ENCODE measurements at places on chromosomes 11 and 22. TPM values are rescaled to one million over a fixed set of nuclear protein-coding genes. Genes with fewer than 3 reads are reported as not detected.

CDC45 gene
- total RNA-seq, result 1.0 TPM

- no peaks in the 10 kb centered on the region for H3K4me1 ChIP-seq
- H3K27ac ChIP-seq, result no peak overlapping the region
- no peak overlapping the region for H3K4me3 ChIP-seq
- DNase-seq, result no peak
Measured at GRCh38 chr11:75463106-75463774, 30.2 kb upstream of the KLHL35 start.

DNA sequence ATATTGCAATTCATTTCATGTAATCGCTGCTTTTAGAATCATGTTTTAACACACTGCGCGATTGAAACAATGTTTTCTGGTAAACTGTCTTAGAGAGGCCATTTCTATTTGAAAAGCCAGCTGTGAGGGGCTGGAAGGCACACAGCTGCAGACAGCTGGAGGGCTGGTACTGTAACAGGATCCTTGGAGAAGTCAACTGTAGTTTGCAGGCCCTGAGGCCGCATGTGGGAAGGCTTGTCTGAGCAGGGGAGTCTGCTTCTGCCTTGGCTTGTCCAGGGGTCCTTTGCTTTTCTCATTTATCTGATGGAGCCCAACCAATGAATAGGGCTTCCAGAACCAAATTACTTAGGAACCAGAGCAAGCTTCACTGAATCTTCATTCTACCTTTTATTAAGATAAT lies 313.5 kb downstream of the BLID start:
- H3K4me1 ChIP-seq, result peaks cover 2% of the 10 kb centered on the region
- H3K27ac ChIP-seq, result no peak overlapping the region
- H3K36me3 ChIP-seq, result no peaks in the 10 kb centered on the region
- H3K4me3 ChIP-seq, result no peak overlapping the region
- H3K27me3 ChIP-seq, result no peaks in the 10 kb centered on the region
- DNase-seq, result no peak

DNA sequence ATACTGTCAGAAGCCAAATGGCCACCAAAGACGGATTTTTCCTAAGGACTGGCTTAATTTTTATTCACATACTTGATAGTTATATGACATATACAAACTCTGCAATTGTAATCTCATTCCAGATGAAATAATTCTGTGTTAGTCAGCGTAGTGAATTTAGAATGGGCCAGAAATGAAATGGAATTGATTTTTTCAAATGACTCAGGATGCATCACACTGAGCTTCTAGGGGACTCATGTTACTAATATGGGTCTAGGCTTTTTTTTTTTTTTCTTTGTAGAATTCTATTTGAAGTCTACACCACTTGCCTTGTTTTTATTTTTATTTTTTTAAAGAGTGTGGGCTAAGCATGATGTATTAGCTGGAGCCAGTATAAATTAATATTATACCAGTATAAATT lies 62.7 kb downstream of the SPECC1L start:
- no peak overlapping the region for H3K27ac ChIP-seq
- H3K4me1 ChIP-seq, result no peaks in the 10 kb centered on the region
- H3K36me3 ChIP-seq, result peaks cover 4% of the 10 kb centered on the region
- no peak overlapping the region for H3K4me3 ChIP-seq
- DNase-seq, result no peak

GRCh38 chr11:117097389-117098268 lies 599 bp downstream of the SIK3 start:
- peak overlapping the region; percentile 97 for H3K4me3 ChIP-seq
- H3K27me3 ChIP-seq, result no peaks in the 10 kb centered on the region
- H3K36me3 ChIP-seq, result no peaks in the 10 kb centered on the region
- H3K4me1 ChIP-seq, result peaks cover 2% of the 10 kb centered on the region
- H3K27ac ChIP-seq, result peak overlapping the region; percentile 92

CNTF gene
- total RNA-seq, result 1.9 TPM

RBMXL2 gene
- not detected for total RNA-seq

CDCA5 gene
- 1.0 TPM for total RNA-seq

GRCh38 chr11:131773626-131774025 lies 403.2 kb downstream of the NTM start:
- no peak for DNase-seq
- no peaks in the 10 kb centered on the region for H3K36me3 ChIP-seq
- no peak overlapping the region for H3K4me3 ChIP-seq
- H3K27me3 ChIP-seq, result no peaks in the 10 kb centered on the region
- H3K4me1 ChIP-seq, result no peaks in the 10 kb centered on the region

GRCh38 chr11:2691991-2692875 lies 7.6 kb downstream of the KCNQ1OT1 start:
- DNase-seq, result no peak
- no peak overlapping the region for H3K4me3 ChIP-seq
- no peak overlapping the region for H3K27ac ChIP-seq
- no peaks in the 10 kb centered on the region for H3K36me3 ChIP-seq
- H3K4me1 ChIP-seq, result no peaks in the 10 kb centered on the region
- H3K27me3 ChIP-seq, result no peaks in the 10 kb centered on the region

PITPNB gene
- total RNA-seq, result 162 TPM

C1QTNF4 gene
- 2.3 TPM for total RNA-seq

DNA sequence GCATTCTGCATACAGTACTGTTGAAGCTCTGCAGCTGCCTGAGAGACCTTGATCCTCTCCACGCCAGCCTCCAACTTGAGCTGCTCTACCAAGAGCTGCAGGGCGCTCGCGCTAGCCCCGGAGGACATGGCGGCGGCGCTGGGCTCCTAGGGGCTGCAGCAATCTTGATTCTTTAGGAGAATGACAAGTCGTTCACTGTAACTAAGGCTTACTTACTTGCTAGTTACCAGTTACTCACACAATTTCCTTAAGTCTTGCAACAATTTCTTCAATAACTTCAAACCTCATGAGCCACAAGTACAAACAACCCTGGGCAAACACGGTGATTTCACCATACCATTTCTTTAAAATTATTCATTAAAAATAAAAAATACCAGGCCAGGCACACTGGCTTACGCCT lies 21.9 kb downstream of the SBF2 start:
- H3K4me3 ChIP-seq, result no peak overlapping the region

GRCh38 chr11:129637983-129638776 lies 177.5 kb upstream of the TMEM45B start:
- no peak overlapping the region for H3K4me3 ChIP-seq
- H3K27me3 ChIP-seq, result no peaks in the 10 kb centered on the region
- H3K36me3 ChIP-seq, result no peaks in the 10 kb centered on the region
- DNase-seq, result no peak
- no peaks in the 10 kb centered on the region for H3K4me1 ChIP-seq

GRCh38 chr11:123110397-123110796 lies 48.5 kb upstream of the HSPA8 start:
- no peak for DNase-seq
- H3K4me3 ChIP-seq, result no peak overlapping the region
- no peaks in the 10 kb centered on the region for H3K4me1 ChIP-seq
- H3K36me3 ChIP-seq, result no peaks in the 10 kb centered on the region
- H3K27ac ChIP-seq, result no peak overlapping the region

DNA sequence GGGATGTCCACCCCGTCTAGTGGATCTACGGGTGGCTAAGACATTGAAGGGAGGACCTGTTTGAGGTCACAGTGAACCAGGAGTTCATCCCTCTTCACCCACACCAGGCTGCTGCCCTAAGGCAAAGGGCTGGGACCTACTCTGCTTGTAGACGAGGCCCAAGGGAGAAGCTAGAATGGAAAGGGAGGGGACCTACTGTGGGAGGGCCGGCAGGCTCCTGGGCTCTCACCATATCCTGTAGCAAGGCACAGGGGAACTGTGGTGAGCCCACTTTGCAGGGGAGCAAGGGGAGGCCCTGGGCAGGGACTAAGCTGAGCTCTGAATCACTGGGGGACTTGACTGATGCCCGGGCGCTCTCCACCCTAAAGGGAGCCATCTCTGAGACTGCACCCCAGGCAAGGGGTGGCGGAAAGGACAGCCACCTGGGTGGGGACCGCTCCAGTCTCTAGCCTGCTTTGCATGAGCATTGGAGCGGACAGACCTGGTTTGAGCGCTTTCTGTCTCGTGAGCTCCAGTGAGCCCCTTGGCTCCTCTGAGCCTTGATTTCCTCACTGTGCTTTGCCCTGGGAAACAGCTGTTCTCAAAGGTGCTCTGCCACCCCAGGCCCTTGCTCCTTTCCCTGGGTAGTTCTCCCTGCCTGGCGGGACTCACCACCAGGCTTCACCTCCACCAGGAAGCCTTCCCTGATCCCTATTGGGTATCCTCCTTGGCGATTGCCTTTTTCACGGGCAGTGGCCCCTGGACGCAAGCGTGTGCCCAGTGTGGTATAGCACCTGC lies 24.2 kb downstream of the PARVG start:
- no peak overlapping the region for H3K27ac ChIP-seq
- H3K27me3 ChIP-seq, result no peaks in the 10 kb centered on the region
- no peaks in the 10 kb centered on the region for H3K36me3 ChIP-seq

LAMTOR1 gene
- 61.1 TPM for total RNA-seq

DNA sequence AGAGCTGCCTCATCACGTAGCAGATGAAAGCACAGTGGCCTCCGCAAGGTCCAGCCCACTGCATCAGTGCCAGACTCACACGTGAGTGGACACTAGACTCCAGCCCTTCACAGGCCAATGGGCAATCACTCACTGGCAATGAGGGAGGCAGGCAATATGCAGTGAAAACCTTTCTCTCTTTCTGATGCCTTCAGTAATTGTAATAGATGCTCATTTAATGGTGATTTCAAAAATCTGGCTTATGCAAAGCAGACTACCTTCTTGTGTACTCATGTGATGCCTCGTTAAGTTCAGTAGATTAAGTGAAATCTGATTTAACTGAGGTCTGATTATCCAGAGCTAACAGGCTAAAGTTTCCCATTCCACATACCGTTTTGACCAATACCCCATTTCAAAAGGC lies 546.9 kb downstream of the MIAT start:
- no peaks in the 10 kb centered on the region for H3K4me1 ChIP-seq
- H3K4me3 ChIP-seq, result no peak overlapping the region

- no peak overlapping the region for H3K27ac ChIP-seq
- H3K27me3 ChIP-seq, result no peaks in the 10 kb centered on the region
- DNase-seq, result no peak
- no peaks in the 10 kb centered on the region for H3K36me3 ChIP-seq
- H3K4me1 ChIP-seq, result no peaks in the 10 kb centered on the region
Measured at GRCh38 chr11:78688460-78688859, 113.8 kb upstream of the NARS2 start.

DNA sequence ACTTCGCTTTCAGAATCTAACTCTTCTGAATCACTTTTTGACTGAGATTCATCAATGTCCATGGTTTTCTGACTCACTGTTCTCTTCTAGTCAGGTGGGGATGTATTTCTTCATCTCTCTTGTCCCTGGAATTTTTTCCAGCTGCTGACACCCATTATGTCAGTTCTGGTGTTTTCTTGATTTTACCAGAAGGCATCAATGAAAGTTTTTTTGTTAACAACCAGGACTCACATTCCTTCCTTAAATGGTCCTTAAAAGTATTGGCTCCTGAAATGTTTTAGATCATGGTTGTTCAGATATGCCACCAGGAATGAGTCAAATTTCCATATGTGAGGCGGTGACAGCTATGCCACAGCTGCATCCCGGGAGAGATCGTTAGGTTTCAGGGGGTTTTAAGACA lies 12.9 kb downstream of the MICAL2 start:
- no peak for DNase-seq
- no peaks in the 10 kb centered on the region for H3K36me3 ChIP-seq
- peak overlapping the region; percentile 25 for H3K27ac ChIP-seq
- peaks cover 11% of the 10 kb centered on the region for H3K4me1 ChIP-seq

OR52H1 gene
- 0.78 TPM for total RNA-seq

Measured in aorta (tissue), 5 donors.